Right ventricle myocardium superior (tissue), 1 donor: ENCODE measurements at places on chromosomes 1 and 21. TPM values are rescaled to one million over a fixed set of nuclear protein-coding genes. Genes with fewer than 3 reads are reported as not detected.

Gene BEND5
- 5.0 TPM for total RNA-seq

Gene SPATA45
- total RNA-seq: not detected

Gene IVL
- total RNA-seq: not detected

Gene KRTAP13-2
- total RNA-seq: not detected

Gene COQ8A
- 393 TPM for total RNA-seq

Gene FCRL4
- total RNA-seq: not detected

Gene LINGO4
- total RNA-seq: 0.78 TPM

Gene SEC16B
- 1.3 TPM for total RNA-seq

Gene ZBED6
- 12.3 TPM for total RNA-seq

Gene ANGPTL3
- not detected for total RNA-seq

DNA sequence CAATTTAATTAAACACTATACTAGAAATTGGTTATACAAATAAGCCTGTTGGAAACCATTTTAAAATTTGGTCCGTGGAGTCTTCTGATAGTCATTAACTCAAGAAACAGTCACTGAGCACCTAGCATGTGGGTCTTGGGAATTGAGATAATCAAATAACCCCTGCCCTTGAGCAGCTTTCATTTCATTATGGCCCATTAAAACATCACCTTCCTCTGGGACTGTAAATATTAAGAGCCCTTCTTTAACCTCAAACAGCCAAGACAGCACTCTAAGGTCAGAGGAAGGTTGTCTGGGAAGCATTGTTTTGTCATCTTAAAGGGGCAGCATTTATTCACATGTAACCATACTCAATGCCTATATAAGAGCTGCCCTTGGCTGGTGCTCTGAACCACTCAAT is 610.3 kb upstream of the USP24 start:
- DNase-seq: no peak

DNA sequence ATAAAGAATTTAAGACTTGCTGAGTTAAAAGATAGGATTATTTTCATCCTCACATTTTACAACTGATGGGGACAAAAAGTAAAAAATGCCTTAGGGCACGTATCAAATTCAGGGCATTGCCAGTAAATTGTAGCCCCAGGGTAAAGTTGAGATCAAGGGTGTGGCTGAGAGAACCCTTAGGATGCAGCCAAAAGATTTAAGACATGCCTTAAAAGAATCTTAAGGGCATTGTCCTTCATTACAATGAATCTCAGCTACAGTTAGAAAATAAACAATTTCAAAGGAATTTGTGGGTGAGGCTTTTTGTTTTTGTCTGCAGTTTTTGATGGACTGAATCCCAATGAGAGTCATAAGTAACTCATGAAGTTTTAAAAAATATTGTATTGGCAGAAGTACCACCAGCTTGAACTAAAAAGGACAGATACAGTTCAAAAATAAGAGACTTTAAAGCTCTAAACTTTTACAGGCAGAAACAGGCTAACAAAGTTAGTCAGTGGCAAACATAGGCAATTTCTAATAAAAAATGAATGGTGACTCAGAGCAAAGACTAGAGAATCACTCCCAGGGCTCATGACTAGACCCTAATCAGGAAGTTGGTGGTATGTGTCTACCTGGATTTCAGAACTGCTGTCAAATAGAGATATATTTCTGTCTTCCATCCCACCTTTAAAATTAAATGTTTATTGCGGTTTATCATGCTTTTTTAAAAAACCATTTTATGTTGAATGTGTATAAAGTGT is 165.1 kb upstream of the SNX7 start:
- DNase-seq: no peak

- DNase-seq: peak; percentile 33
Observed at GRCh38 chr1:225848030-225848955, 33.9 kb downstream of the TMEM63A start.

DNA sequence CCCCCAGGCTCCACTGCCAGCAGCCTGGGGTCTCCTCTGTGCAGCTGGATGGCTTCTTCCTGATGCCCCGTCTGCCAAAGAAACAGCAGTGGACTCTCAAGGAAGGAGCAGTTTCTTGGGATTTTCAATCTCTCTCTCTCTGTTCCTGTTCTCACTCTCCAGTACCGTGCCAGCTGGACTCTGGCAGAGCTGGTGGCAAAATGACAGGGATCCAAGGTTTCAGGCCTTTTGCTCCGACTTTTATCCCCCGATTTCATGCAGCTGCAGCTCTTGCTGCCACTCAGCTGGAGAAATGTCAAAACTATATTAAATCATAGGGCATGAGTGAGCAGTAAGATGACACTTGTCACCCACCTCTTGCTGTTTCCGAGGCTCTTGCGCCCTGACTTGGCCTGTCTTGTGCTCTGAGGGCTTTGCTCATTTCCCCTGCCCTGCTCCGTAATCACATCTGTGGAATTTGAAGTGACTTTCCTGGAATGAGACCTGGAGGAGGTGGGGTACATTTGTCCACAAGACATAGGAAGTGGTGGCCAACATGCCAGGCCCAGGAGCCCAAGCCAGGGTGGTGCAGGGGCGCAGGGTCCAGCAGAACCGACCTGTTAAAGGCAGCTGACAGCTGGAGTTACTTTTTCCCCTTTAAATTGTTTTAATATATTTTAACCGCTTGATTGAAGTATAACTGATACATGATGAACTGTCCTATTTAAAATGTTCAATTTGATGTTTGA is 576.2 kb downstream of the PTPRU start:
- DNase-seq: no peak

GRCh38 chr1:47997289-47998200 is at the start of gene TRABD2B:
Gene TRABD2B (minus strand): TSS chr1:47997385.
- peak; percentile 87 for DNase-seq

DNA sequence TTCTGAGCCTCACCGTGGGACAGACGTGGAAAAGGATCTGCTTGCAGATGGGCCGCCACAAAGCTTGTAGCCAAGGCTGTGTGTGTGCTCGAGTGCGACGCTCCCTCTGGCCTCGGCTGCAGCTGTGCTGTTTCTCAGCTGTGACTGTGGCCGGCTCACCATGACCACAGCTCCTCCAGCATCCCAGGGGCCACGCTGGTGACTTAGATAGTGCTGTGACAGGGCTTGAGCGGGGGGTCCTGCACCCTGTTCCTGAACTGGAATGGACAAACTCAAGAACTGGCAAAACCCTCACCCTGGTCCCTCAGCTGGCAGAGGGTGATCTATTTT is 17.4 kb upstream of the ACTRT2 start:
- DNase-seq: no peak

GRCh38 chr1:154747740-154748404 is 122.2 kb downstream of the KCNN3 start:
- DNase-seq: peak; percentile 68

- no peak for DNase-seq
Observed at GRCh38 chr1:170663404-170664092, 383 bp upstream of the PRRX1 start.

DNA sequence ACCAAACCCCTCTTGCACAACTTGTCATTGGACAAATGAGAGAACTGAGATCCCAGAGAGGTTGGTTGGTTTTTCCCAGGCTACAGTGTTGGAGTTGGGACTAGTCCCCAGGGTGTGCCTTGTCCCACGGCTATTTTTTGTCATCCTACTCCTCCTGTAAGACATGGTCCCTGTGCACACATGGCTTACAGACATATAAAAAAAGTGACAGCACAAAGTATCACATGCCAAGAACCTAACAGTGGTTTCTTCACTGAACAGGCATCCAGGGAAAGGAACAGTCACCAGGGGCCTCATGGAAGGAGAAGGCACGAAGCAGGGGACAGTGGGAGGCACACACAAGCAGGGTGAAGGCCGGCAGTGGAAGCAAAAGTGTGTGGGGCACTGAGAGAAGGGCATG is 36.5 kb downstream of the SERBP1 start:
- no peak for DNase-seq

DNA sequence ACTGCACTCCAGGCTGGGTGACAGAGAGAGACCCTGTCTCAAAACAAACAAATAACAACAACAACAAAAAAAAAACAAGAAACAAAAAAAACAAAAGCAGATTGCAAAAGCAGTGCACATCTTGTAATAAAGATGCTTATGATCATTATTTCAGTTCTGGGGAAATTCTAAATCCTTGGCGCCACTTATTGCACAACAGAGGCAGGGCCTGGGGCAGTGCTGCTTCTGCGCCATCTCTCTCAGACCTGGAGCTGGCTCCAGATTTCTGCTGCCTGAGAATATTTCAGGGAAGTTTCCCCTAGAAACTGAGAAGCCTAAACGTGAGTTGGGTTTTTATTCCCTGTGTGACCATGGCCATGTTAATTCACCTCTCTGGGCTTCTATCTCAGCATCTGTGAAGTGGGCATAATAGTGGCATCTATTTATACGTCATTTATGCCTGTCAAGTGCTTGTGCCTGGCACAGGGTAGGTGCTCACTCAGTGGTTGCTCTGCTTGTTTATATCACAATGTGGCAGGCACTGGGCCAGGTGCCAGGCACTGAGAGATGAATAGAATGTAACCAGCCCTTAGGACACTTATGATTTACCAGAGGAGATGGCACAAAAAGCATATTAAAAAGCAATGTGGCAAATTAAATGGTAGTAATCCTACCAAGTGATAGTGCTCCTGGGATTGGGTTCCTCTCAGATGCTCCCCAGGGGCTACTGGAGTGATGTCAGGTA is 67.9 kb downstream of the MDM4 start:
- peak; percentile 85 for DNase-seq

DNA sequence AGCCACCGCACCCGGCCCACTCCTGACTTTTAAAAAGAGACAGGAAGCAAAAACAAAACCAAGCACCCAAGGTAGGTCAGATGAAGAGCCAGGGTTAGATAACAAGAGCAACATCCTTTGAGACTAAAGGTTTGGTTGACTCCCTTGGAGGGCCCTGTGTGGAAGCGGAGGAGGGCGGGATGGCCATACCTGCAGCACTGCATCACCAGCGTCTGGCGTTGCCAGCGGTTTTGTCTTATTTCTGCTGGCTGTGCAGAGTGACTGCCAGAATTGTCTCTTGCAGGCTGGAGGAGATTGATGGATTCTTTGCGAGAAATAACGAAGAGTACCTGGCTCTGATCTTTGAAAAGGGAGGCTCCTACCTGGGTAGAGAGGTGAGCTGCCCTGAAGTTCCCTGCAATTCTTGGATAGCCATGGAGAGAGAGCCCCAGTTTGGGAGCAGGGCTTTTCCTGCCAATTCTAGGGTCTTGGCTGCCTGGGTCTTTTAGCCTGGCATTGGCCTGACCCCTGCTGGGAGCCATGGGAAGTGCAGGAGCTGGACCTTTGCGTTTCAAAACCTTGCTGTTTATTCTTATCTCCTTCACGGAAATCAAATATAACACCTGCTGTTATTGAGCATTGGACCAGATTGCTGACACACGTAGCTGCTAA is 24.0 kb downstream of the QSOX1 start:
- DNase-seq: peak; percentile 77

GRCh38 chr1:231395998-231396390 is 26.1 kb downstream of the EGLN1 start:
- DNase-seq: no peak

- DNase-seq: no peak
Observed at GRCh38 chr1:97004054-97004453, 282.5 kb downstream of the PTBP2 start.

DNA sequence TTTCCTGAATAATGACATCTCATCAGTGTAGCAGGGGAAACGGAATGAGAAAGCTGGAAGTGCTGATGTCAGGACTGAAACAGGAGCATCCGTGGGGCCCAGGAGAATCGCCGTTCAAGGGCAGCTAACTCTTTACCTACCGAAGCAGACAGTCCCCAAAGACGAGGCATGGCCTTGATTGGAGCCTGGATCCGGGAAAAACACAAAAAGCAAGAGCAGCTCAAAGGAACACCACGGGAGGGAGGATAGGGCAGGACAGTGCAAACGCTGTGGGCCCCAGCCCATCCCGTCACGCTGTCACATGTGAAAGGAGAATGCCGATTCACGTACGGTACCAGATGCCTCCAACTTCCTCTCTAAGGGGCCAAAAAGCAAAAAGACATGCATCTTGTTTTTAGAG is 34.9 kb downstream of the WNT9A start:
- peak; percentile 8 for DNase-seq

DNA sequence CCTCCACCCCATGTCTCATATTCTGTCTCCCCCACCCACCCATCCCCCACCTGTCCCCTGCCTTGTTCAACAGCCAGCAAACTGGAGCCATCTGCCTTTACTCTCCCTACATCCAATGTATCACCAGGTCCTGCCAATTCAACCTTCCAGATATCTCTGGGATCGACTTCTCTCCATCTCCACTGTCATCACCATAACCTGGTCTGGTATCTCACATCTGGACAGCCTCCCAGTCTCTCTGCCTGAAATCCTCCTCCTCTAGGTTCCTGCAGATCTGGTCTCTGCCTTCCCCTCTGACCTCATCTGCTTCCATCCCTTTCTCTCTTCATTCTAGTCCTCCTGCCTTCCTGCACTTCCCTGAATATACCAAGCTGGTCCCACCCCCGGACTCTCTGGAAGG is 22.2 kb upstream of the CDCA8 start:
- DNase-seq: no peak

- no peak for DNase-seq
Observed at GRCh38 chr1:43997295-43997999, 6.0 kb downstream of the CCDC24 start.

DNA sequence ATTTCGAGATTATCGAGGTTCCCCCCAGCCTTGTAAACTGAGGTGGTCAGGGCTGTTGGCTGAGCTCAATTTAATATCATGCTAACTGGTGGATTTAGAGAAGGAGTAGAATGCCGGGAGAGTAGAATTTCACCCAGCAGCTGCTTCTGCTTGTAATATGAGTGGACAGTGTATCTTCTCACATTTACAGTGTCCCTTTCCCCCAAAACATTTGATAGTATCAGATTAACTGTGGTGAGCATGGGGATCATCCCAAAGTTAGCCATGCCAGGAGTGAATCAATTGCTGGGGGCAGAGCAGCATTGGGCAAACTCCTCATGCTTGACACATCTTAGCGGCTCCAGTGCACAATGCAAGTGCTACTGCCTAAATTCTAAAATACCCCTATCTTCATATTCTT is 9.2 kb upstream of the PPFIA4 start:
- DNase-seq: no peak
